Right atrium auricular region (tissue), 2 donors: ENCODE measurements at places on chromosomes 2 and 18.

- DNase-seq, result no peak
Observed at GRCh38 chr18:305003-305501, 37.2 kb upstream of the THOC1 start.

DNA sequence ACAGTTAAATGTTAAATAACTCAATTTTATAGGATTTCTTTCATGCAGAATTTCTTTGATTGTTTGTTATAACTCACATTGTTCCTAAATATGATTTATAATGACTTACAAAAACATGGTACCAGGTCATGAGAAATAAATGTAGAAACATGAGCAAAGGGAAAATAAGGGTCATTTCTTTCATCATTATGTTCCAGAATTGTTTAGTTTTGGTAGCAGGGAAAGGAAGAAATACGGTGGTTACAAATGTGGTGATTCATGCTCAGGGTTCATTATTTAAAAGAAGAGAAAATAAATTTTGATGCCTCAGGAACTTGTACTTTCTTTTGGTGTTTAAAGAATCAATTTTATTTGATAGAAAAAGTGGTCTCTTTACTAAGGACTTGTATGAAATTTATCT lies 4.4 kb downstream of the LYPD6B start:
- DNase-seq, result no peak

GRCh38 chr2:174325373-174326160 lies 9.2 kb upstream of the SP9 start:
- DNase-seq, result no peak

- DNase-seq, result no peak
Observed at GRCh38 chr2:141260911-141261310, 869.9 kb downstream of the LRP1B start.

DNA sequence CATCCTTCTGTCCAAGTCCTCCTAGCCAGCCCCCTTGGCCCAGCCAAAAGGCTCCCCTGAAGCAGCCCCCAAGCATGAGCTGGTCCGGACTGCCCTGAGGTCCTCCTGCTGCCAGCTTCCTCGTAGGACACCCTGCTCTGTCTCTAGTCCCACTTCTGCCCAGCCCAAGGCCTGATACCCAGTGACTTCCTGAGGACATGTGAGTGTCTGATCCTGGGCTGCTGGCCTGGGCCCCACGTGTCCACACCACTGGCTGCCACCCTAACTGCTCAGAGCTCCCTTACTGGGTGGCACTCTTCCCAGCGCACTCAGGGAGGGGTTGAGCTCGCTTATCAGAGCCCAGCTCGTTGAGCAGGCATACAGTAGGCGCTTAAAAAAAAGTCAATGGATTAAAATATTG lies 34.4 kb upstream of the PDIA6 start:
- DNase-seq, result peak; percentile 73

GRCh38 chr2:199940373-199940772 lies 14.9 kb downstream of the TYW5 start:
- no peak for DNase-seq
